ENCODE measurements at places on chromosomes 3 and 15. TPM values are rescaled to one million over a fixed set of nuclear protein-coding genes. Genes with fewer than 3 reads are reported as not detected.

Gene HEMK1
- total RNA-seq: 12.5 TPM

Gene ISLR
- 0.35 TPM for total RNA-seq

Gene GOLGA8N
- 0.57 TPM for total RNA-seq

Gene CRBN
- 36.9 TPM for total RNA-seq

Gene MYEF2
- 85.2 TPM for total RNA-seq

Gene LRRC31
- not detected for total RNA-seq

Gene UPK1B
- 0.33 TPM for total RNA-seq

Gene A4GNT
- not detected for total RNA-seq

Gene GOLGA8H
- 0.70 TPM for total RNA-seq

Gene IQCB1
- 35.8 TPM for total RNA-seq

Gene SPRED1
- total RNA-seq: 41.0 TPM

Gene SSUH2
- total RNA-seq: 0.61 TPM

Gene SNTN
- not detected for total RNA-seq

Gene CCR9
- not detected for total RNA-seq

Gene PYGO1
- 0.83 TPM for total RNA-seq

Gene PIERCE2
- total RNA-seq: 0.44 TPM

Gene CPNE9
- 3.8 TPM for total RNA-seq

Gene SUSD5
- 4.5 TPM for total RNA-seq

All from H9 (cell line).